NCI-H1694 treated with DMSO at 0.1 percent for 48 hours (cell line): ENCODE measurements at places on chromosomes 16 and 17.

DNA sequence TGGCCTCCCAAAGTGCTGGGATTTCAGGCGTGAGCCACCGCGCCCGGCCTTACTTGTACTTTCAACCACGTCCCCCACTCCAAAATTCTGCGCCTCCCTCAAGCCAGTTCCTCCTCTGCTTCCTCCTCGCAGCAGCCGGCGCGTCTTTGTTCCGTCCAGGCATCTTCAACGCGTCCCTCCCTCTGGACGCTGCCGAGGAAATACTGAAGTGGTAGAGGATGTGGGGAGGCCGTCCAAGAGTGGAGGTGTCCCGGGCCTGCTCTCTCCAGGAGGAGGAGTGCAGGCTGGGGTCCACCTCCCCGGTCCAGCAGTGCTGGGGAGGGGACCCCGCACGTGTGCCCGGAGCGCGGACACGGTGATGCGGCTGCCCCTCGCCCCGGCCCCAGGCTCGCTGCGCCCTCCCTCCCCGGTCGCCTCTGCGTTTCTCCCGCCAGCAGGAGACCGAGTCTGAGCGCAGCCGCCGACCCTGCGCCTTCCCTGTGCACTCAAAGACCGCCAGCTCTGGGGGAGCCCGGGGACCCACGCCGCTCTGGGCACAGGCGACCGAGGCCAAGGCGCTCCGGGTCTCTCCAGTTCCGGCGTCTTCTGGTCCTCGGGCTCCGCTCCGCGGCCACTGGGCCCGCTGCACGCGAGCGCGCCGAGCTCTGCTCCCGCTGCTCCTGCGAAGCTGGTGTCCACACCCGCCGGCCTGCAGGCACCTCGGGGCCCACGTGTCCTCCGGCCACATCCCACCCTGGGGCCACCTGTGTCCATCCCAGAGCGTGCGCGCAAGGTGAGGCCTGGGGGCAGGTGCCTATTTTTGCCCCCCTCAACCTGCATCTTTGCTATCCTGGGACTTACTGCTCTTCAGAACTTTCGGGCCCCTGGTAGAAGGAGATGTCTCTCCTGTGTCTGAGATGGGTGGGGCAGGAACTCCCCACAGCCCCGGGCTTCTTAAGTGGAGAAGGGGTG lies 31.7 kb downstream of the OSBPL7 start:
- DNase-seq = peak; percentile 47

DNA sequence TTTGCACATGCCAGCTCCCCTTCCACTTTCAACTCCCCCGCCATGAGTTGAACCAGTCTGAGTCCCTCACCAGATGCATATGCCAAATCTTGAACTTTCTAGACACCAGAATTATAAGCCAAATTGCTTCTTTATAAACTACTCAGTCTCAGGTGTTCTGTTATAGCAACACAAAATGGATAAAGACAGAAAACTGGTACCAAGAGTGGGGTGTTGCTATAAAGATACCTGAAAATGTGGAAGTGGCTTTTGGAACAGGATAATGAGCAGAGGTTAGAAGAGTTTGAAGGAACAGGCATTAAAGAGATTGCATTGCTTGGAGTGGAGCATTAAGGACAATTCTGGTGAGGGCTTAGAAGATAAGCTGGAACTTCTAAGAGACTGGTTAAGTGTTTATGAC lies 17.2 kb upstream of the CACNG5 start:
- DNase-seq = no peak

DNA sequence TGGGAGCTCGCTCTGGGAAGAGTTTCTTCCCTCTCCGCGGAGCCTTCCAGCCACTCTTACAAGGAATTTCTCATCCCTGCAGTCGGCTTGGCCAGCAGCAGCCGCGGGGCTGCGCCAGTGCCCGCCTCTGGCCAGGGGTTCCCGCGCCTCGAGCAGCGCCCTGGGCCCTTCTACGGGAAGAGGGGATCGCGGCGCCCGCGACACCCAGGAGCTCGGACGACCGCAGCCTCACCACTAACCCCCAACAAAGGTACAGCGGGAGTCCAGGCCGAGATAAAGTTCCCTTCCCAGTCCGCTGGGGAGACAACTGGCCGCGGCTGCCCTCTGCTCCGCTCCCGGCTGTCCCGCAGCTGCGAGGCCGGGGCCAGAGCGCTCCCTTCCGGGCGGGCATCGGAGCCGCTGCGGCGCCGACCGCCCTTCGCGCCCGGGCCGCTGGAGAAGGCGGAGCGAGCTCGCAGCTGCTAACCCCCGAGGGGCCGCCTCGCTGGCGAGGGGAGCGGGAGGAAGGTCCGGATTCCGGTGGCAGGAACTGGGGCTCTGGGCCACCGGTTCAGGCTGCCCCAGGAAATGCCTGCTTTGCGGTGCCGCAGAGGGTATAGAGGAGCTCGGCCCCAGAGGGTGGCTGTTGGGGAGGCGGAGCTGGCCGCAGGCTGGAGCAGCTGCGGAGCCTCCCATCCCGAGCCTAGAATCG lies 3.6 kb upstream of the HS3ST3B1 start:
- no peak for DNase-seq

GRCh38 chr16:23905027-23905426 lies 69.2 kb downstream of the PRKCB start:
- DNase-seq = no peak

DNA sequence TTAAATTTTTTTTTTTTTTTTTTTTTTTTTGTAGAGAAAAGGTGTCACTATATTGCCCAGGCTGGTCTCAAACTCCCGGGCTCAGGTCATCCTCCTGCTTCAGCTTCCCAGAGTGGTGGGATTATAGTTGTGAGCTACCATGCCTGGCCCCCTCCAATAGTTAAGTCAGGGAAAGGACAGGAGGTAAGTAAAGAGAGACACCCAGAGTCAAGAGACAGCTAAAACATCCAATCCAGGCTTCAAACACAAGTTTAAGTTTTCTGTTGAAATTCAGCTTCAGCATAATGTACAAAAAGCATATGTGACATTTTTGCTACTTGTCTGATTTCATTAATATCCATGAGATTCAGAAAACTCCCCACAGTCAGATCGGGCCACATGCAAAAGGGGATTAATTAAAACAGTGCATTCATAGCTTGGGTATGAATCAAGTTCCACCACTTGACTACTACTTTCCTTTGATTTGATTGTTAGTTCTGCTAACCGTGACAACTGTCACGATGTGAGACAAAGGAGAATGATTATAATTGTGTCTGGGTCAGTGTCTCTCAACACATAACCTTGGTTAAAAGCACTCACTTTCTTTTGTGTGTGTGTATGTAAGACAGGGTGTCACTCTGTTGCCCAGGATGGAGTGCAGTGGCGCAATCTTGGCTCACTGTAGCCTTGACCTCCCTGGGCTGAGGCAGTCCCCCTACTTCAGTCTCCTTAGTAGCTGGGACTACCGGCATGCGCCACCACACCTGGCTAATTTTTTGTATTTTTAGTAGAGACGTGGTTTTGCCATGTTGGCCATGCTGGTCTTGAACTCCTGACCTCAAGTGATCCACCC lies 184.9 kb downstream of the PARN start:
- no peak for DNase-seq

DNA sequence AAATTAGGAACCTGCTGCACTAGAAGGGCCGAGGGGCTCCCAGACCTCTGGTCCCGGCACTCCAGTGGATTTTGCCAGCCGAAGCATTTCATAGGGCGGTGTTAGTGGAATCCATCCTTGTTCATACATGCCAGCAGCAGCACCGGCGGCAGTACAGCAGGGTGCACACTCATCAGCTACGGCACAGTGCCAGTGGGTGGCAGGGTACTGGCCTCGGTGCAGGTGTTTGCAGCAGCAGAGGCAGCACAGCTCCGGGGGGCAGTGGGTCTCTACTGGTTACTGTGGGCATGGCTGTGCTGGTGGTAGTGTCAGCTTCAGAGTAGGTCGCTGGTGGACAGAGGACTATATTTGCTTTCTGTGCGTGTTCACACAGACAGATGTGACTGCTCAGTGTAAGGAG lies 985.7 kb downstream of the CDH8 start:
- no peak for DNase-seq

DNA sequence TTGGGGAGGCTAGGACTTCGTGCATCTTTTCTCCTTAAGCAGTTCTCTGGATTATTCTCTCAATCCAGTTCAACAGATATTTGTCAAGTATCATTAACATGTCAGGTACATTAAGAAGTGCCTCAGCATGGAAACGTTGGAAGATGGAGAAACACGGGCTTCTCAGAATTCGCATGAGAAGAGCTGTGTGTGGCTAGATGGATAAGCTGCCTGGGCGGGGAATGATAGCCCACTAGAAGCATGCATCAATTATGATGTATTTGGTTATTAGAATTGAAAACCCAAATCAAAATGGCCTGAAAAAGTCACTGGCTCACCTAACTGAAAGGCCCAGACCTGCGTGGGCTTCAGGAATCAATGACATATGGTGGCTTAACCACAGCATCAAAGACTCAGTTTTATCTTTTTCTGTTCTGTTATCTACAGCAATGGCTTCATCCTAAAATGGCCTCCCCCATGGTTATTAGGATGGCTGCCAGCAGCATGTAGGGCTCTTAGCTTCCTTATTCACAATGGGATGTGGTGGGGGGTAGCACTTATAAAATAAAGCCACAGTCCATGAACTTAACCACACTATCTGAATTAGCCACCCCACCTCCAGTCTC lies 43.9 kb downstream of the MMD start:
- DNase-seq = no peak

- DNase-seq = no peak
Measured at GRCh38 chr16:58847902-58848661, 114.0 kb upstream of the GOT2 start.

- DNase-seq = peak; percentile 34
Measured at GRCh38 chr17:29292992-29293889, 707 bp downstream of the NUFIP2 start.

DNA sequence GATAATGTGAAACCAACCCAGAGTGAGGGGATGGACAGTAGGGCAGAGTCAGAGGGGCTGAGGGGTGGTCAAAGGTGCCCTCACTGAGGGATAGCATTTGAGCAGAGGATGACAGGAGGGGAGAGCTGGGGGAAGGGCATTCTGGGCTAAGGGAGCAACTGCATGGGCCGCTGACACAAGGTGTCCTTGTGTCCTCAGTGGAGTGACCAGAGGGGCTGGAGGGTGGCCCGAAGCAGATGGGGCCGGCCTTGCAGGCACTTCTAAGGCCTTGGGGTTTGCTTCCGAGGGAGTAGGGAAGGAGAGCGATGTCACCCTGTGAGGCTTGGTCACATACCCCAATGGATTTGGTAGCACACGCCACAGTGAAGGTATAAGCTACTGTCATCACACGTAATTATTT lies 10.0 kb downstream of the NUBP1 start:
- DNase-seq = no peak

GRCh38 chr16:46832757-46833459 lies 1.9 kb upstream of the C16orf87 start:
- DNase-seq = no peak

DNA sequence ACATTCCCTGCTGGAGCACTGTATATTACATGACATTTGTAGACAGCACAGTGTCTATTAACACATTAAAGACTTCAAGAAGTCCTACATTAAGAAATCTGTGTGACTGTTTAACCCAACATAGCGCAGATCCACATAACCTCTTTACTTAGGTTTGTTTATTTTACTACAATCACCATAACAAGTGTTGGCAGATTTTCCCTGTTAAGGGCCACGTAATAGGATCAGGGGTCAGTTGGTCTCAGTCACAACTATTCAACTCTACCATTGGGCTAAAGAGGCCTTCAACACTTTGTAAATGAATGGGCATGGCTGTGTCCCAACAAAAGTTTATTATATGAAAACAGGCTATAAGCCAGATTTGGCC lies 51.3 kb upstream of the ADORA2B start:
- no peak for DNase-seq

GRCh38 chr16:15752717-15753488 lies 102.9 kb downstream of the NDE1 start:
- DNase-seq = no peak

- DNase-seq = no peak
Measured at GRCh38 chr16:48958681-48959080, 323.0 kb downstream of the CBLN1 start.

DNA sequence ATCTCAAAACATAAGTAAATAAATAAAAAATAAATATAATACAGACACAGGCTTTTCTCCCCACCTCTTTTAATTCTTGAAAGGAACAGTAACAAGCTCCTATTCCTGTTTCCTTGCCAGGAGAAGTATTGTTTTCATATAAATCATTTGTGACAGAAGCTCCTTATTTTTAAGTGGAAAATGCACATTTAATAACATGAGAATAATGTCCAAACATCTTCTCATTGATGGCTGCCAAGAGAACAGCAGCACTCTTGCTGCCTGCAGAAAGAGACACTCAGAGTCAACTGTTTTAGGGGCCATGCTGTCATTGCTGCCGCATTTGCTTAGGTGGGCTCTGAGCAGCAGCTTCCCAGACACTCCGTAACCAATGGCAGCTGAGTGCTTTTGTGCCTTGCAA lies 580.1 kb downstream of the WWOX start:
- no peak for DNase-seq

DNA sequence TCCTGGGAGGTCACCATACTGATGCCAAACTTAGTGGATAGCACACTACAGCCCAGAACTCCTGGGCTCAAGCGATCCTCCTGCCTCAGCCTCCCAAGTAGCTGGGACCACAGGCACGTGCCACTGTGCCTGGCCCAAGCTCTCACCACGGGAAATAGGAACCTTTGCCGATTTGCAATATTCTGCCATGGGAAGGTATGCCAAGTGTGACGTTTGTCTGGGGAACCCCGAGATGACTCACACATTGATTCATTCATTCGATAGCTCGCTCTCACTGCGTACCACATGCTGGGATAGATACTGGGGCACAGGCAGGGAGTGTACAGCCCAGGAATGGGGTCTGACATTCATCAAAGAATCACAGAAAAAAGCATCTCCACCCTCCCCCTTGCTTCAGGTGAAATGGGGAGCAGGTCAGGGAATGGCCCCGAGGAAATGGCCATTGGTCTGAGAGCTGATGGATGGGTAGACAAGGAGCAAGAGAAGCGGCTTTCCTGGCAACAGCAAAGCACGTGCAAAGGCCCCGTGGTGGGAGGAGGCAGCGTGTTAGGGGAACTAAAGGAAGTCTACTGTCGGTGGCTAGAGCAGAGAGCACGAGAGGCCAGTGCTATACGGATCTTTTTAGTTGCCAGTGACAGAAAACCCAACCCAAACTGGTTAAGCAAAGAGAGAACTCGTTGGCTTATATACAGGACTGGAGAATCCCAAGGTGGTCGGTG lies 44.1 kb downstream of the DNAH17 start:
- no peak for DNase-seq

DNA sequence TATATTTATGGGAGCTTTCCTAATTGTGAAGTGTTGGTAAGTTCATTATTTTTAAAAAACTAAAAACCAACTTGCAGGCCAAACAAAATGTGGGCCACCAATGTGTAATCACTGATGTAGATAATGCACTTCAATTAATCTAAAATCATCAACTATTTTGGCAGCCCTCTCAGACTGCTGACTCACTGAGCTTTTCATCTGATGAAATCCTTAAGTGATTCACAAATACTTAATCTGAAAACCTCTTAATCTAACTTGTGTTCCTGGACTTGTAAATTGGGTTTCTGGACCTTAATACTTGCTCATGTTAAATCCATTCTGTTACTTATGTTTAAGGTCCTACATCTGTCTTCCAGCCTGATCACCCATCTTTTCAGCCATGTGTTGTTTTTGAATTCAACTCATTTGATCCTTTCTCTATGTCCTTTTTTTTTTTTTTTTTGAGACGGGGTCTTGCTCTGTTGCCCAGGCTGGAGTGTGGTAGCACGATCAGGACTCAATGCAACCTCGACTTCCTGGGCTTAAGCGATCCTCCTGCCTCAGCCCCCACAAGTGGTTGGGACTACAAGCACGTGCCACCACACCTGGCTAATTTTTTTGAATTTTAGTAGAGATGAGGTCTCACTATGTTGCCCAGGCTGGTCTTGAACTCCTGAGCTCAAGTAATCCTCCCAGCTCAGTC lies 39.0 kb downstream of the PRKCB start:
- no peak for DNase-seq
